ENCODE measurements at places on chromosomes 7 and 10.

DNA sequence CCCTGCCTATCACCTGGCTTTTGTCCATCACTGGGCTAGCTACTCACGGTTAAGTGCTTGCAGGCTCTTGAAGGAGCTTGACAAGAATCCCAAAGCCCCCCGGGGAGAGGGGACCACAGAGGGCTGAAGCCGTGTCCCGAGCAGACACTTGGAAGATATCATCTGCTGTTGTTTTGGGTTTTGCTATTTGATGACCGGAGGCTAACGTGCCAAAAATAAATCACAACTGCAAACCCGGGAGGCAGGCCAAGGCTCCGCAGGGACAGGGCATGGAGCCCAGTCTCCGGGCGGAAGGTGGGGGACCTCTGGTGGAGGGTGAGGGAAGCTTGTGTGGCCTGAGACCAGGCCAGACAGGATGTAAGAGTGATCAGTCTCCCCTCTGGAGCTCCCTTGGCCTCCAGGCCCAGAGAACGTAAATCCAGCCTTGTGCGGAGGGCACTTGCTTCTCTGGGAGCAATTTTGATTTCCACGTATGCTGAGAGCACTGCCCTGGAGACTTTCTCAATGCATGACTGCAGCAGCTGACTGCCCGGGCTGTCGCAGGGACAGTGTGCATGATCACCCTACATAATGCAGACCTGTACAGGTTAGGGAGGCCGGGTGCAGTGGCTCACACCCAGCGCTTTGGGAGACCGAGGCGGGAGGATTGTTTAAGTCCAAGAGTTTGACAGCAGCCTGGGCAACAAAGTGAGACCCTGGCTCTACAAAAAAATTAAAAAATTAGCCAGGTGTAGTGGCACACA lies at the start of gene PHKG1:
Gene PHKG1 (minus strand): TSS at position 164 of the 743 bp plus-strand sequence. CDS start 4,011 bp downstream, outside the sequence.
- peak; percentile 87 for DNase-seq

DNA sequence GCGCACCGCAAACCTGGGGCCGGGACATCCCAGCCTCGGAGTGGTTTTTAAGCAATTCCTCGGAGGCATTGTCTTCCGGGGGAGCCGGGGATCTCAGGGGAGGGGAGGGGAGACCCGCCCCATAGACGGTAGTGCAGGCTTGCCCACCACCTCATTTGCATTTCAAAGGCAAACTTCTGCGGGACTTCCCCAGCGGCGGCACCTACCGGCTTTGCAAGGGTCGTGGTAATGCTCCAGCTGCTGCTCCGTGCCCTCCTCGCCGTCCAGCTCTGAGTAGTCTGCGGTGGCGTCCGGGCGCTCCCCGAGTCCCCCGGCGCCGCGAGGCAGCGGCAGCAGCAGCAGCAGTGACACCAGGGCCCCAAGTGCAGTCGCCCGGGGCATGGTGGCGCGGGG lies 425 bp downstream of the TLL2 start:
- no peak for DNase-seq

DNA sequence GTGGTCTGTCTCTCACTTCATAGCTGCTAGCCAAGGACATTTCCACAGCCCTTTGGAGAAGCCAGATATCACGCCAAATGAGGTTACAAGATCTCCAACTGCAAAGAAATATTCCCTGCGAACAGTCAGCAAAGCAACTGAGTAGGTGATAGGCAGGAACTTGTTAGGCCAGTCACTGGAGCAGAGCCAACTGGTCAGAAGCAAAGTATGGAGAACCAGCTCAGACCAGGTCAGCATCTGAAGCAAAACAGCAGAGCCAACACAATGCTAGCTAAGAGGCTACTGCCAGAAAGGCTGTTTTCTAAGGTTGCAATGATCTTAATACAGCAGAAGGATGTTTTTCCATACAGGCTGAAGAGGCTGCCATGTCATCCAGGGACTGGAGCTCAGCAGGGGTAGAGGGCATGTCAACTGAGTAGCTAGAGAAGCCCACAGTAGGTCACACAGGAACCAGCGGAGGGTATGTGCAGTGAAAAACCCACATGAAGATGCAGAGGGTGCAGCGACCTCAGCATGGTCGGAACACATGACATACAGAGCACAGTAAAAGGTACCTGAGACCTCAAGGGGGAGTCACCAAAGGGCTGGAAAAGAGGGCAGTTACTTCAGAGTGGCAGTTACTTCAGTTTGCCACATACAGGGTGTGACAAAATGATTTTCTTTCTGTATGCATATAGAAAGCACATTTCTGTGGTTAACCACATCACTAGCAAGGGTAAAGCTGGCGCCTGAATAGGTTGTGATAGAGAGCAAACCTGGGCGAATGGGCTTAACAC lies 8.9 kb downstream of the SEC31B start:
- DNase-seq = no peak

DNA sequence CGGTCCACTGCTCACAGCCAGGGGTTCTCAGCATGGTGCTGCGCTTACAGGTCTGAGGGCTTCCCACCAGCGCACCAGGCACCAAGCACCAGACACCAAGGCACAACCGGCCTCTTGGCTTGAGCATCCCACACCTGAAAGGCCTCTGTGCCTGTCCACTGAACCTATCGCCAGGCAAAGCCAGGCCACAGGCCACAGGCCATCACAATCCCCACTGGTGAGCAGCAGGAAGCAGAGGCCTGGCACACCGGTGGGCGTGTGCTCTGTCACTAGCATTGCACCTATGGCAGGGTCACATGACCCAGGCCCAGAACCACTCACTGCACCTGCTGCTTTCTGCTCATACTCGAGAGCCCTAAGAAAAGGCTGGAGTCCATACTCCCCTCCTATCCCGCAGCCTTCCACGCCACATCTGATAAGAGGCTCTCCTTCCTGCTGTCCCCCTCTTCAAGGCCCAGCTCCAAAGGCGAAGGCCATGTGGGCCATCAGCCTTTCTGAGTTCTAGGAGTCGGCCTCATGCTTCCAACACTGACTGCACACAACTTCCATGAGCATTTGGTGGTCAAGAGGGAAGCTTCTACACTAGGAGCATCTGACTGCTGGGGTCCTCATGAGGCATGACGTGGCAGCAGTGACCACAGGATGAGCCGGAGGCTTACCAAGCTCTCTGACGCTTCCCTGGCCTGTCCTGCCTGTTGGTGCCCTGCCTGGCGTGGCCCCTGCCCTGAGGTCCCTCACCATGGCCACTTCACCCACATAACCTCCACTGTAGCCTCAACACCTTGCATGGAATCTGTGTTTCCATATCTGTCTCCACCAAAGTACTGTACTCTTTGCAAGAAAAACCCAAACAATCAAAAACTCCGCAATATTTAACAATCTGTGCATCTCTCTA lies 166.3 kb downstream of the TNS3 start:
- DNase-seq = peak; percentile 58

DNA sequence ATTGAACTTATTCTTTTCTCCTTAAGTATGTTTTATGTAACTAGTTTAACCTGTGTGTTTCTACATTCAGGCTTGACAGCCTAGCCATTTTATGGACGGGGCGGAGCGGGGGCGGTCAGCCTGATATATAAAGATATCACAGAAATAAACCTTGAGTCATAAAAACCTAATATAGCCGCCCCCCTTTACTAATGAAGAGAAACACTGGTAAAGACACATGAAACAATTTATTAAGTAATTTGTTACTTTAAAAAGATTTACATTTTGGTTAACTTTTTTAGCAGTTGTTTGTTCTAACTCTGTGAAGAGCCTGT lies 84.0 kb downstream of the MAPK8 start:
- DNase-seq = no peak

Measured in left forelimb (tissue), 1 donor.